Stimulated activated CD4-positive, alpha-beta T cell treated with anti-CD3 and anti-CD28 coated beads, Interleukin-12 subunit alpha, Interleukin-12 subunit beta, amount 100 ng/mL, for 48 hours (primary cell): ENCODE measurements at places on chromosomes 12 and 14.

DNA sequence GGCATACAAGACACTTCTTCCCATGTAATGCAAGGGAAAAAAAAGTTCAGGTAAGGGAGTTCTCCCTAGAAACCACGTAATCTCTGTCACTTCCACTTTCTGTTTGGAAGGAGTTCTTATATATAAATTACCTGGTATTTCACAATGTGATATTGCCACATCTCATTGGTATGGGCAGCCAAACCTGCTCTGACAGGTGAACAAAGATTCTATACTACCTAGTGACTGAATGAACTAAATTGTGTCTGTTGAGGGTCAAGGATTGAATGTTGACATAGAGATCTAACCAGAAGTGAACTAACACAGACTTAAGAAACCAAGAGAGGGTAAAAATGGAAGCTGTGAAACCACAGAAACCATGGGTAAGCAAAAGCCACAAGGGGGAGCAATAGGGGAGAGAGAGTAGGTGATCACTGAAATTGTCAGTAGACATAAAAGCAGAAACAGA is 161.3 kb downstream of the RPL10L start:
- DNase-seq = no peak

GRCh38 chr14:63726499-63726898 is 1.4 kb downstream of the SGPP1 start:
- DNase-seq = no peak

DNA sequence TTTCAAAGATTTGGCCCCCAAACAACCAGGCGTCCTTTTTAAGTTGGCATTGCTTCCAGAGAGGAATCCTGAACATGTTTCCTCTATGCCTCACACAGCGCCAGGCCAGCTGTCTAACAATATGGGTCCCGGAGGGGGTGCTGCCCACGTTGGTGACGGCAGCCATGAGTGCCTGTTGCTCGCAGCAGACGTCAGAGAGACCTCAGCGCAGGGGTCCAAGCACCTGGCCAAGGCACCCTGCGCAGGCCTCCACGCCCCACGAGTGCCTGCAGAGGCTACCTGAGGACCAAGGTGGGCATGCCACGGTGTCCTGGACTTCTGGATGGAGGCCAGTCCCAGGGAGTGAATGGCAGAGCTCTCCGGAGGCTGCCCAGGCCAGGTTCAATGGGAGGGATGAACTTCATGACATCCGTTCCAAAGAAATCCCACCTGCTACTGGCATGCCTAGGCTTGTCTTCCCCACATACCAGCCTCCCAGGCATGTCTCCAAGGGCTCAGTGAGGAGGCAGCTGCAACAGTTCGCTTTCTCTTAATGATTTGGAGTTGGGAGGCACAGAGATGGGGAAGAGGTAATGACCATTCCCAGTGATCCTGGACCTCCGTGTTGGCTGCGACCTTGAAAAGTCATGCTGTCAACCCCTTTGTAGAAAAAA is 11.6 kb upstream of the FOXN3 start:
- no peak for DNase-seq

GRCh38 chr14:87600240-87600639 is 392.7 kb downstream of the GALC start:
- DNase-seq = no peak
